ENCODE measurements at places on chromosomes 12 and 14.

- H3K4me3 ChIP-seq, result no peak overlapping the region
- H3K27ac ChIP-seq, result no peak overlapping the region
- DNase-seq, result no peak
- no peaks in the 10 kb centered on the region for H3K4me1 ChIP-seq
- no peaks in the 10 kb centered on the region for H3K36me3 ChIP-seq
Observed at GRCh38 chr12:27206801-27207502, 37.1 kb upstream of the STK38L start.

DNA sequence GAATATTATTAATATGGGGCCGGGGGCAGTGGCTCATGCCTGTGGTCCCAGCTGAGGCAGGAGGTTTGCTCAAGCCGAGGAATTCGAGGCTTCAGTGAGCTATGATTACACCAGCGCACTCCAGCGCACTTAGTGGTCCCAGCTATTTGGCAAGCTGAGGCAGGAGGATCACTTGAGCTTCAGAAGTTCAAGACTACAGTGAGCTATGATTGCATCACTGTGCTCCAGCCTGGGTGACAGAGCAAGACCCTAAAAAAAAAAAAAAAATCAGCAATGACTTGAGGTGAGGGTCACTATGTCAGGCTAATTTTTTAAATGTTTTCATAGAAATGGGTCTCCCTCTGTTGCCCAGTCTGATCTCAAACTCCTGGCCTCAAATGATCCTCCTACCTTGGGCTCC lies 243.4 kb downstream of the RBM19 start:
- no peaks in the 10 kb centered on the region for H3K36me3 ChIP-seq
- H3K4me1 ChIP-seq, result no peaks in the 10 kb centered on the region
- H3K27ac ChIP-seq, result no peak overlapping the region
- no peak overlapping the region for H3K4me3 ChIP-seq
- DNase-seq, result no peak

- DNase-seq, result no peak
- H3K4me1 ChIP-seq, result peaks cover 1% of the 10 kb centered on the region
- no peak overlapping the region for H3K27ac ChIP-seq
- H3K4me3 ChIP-seq, result no peak overlapping the region
- peaks cover 4% of the 10 kb centered on the region for H3K27me3 ChIP-seq
Observed at GRCh38 chr12:108381787-108382436, 42.8 kb upstream of the CMKLR1 start.

GRCh38 chr12:55704824-55705718 lies 2.6 kb downstream of the ITGA7 start:
- H3K27ac ChIP-seq, result no peak overlapping the region
- H3K36me3 ChIP-seq, result no peaks in the 10 kb centered on the region
- H3K27me3 ChIP-seq, result peaks cover 32% of the 10 kb centered on the region

Measured in immature natural killer cell (primary cell).